Activated T-cell treated with anti-CD3 and anti-CD28 coated beads for 48 hours (primary cell): ENCODE measurements at places on chromosomes 12 and 14.
A peak's percentile ranks its signal among the peaks of the same experiment; 100 is the strongest.

DNA sequence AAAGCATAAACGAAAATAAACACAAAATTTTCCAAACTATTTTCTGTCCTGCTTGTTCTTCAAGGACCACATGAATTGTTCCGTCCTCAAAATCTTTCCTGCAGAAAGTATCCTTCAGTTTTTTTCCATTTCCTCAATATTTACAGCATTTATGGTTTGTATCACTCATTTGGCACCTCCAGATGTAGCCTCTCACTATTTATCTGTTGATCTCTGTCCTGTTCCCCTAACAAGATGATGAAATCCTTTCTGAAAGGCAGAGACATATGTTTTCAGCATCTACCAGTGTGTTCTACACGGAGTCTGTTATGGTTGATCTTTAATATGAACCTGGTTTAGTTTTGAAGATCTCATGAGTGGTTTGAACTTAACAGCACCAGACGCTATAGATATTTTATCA, 490.2 kb downstream of the NELL2 start:
- DNase-seq: no peak

DNA sequence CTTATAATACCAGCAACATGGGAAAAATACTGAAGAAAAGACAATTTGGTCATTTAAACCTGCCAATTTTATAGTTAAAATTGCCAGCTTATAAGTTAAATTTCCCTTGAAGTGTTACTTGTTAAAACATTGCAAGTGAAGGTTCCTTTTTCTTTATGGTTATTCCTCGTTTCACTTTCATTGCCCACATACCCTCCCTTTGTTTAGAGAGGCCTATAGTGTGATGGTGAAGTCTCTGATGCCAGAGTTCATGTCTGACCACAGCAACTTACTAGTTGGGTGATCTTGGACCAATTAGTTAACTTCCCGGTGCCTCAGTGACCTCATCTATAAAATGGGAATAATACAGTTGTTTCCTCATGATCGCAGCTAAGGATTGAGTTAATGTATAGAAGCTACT, 173.5 kb downstream of the ANO6 start:
- no peak for DNase-seq

- no peak for DNase-seq
Measured at GRCh38 chr12:1448336-1448735, 146.0 kb downstream of the FBXL14 start.

GRCh38 chr12:26017484-26018211, 59.2 kb downstream of the RASSF8 start:
- DNase-seq: no peak

- no peak for DNase-seq
Measured at GRCh38 chr14:76253111-76253510, 101.4 kb downstream of the GPATCH2L start.

DNA sequence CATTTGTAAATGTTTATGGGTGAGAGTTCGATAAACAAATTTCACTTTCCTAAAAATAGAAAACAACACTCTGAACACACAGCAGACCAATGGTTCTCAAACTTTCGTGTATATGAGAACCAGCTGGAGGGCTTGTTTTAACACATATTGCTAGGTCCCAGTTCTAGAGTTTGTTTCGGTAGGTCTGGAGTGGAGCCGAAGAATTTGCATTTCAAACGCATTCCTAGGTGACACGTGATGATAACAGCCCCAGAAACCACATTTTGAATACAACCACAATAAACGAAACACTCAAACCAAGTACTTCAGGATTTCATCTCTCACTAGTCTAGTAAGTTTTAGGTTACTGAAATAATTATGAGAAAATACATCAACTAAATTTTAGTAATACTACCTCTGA, 17.1 kb downstream of the SEC23A start:
- no peak for DNase-seq

GRCh38 chr12:76945867-76946266, 67.0 kb upstream of the CSRP2 start:
- no peak for DNase-seq

DNA sequence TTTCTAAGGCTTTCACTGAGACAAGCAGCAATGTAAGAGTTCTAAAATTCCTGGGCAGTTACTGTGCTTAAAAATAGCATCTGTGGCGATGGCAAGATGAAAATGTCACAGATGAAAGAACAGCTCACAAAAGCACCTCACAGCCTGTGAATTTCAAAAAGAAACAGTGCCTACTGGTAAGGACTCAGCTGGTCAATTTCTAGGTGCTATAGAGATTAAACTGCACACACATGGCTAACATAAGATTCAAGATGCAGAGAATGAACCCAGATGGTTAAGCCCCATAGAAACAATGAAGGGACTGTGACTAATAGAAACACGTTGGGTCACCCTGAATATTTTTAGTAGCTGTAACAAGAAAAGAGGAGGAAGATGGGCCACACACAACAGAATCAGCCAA, 12.0 kb upstream of the IL26 start:
- DNase-seq: no peak

DNA sequence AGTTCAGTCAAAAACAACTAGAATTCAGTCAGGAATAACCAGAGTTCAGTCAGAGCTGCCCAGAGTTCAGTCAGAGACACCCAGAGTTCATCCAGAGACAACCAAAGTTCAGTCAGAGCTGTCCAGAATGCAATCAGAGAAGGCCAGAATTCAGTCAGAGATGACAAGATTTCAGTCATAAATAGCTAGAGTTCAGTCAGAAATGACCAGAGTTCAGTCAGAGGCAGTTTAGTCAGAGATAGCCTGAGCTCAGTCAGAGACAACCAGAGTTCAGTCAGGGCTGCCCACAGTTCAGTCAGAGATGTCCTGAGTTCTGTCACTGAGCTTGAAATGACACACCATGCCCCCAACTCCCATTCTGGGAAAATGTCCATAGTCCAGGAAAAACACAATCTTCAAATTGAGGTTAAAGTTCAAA, 1102.8 kb downstream of the BCL11B start:
- no peak for DNase-seq

DNA sequence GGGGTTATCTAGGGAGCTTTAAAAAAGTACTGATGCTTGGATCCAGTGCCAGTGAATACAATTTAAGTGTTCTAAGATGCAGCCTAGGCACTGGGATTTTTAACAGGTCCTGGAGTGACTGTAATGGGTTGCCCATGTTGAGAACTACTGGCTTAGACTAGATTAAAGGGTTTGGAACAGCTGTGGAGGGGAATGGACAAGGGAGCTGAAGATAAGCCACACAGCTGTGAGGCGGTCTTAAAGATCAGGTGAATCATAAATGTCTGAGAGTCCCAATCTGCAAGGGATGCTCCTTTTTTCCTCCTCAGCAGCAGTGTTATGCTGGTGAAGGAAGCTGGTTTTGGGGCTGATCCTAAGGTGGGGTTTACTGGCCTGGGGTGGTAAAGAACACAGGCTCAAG, 35.5 kb upstream of the FRMD6 start:
- no peak for DNase-seq

GRCh38 chr12:54612225-54612750, 22.4 kb downstream of the LACRT start:
- no peak for DNase-seq

GRCh38 chr14:61476754-61477410, 155.5 kb downstream of the PRKCH start:
- no peak for DNase-seq

- peak; percentile 29 for DNase-seq
Measured at GRCh38 chr14:95156161-95157047, 925 bp downstream of the DICER1 start.

DNA sequence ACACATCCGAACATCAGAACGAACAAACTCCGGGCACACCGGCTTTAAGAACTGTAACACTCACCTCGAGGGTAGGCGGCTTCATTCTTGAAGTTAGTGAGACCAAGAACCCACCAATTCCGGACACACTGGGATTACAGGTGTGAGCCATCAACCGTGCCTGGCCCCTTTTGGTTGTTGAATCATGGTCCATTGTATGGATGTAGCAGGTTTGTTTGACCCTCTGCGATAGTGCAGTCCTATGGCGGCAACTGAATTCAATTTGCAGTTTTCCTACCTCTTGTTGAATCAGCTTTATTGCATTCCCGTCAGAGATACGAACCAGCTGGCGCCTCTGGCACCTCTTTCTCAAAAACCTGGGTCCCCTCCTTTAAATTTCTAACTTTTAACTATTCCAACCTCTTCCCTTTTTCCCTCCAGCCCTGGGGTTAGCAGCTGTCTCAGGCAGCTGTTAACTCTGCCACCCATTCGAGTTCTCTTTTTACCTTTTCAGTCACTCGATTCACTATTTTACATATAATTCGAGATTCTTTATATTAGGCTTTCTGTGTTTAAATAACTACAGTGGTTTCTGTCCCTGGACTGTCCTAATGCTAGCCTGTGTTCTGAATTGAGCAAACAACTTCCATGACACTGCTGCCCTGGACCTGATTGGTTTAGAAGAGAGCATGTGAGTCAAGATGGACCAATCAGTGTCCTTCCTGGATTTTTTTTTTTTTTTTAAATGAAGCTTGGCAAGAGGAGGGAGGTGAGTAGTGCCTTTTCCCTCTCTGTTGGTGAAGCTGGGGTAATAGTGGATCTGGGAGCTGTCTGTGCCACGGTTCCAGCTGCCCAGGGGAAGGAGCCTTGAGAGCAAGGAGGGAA, 261.5 kb downstream of the PCNX1 start:
- no peak for DNase-seq

DNA sequence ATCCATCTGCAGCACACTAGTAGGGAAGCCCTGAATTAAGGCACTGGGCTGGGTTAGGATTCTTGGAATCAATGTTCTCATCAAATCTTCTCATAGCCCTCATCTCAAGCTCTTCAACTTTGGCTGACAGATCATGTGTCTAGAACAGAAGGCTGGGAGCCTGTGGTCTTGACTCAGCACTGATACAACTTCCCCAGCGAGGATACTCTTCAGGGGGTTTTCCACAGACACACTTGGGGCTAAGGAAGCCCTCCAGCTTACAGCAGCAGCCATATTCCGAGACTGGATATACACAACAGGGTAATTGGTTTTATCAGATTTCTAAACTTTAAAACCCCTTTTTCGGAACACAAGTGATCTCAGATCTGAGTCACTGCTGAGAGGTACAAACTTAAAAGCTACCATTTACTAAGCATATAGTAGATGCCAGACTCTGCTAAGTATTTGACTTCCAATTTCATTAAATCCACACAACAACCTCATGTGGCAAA, 3.5 kb downstream of the FMNL3 start:
- DNase-seq: peak; percentile 46

GRCh38 chr14:68223631-68224030, 404.1 kb downstream of the RAD51B start:
- no peak for DNase-seq

GRCh38 chr14:25215607-25216006, 165.7 kb upstream of the STXBP6 start:
- DNase-seq: no peak

DNA sequence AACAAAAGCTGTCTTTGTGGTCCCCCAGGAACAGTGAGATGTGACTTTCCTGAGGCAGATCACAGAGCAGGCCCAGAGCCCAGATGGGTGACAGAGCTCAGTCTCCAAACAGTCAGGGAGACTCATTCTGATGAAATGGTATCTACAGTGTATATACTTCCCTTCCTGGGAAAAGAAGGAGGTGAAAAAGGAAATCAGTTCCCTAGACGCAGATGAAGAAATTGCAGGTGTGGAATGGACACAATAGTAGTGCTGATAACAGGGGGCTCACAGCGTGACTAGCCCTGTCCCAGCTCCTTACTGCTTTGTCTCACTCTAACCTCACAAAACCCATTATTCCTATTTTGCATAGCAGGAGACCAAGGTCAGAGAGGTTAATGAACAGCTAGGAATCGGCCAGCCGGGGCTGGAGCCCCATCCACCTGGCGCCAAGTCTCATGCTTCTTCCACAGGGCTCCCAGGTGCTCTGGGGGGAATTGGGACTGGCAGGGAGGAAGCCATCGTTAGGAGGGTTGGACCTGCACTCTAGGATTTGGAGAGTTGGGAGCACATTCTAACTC, 11.9 kb downstream of the KCNH3 start:
- no peak for DNase-seq

DNA sequence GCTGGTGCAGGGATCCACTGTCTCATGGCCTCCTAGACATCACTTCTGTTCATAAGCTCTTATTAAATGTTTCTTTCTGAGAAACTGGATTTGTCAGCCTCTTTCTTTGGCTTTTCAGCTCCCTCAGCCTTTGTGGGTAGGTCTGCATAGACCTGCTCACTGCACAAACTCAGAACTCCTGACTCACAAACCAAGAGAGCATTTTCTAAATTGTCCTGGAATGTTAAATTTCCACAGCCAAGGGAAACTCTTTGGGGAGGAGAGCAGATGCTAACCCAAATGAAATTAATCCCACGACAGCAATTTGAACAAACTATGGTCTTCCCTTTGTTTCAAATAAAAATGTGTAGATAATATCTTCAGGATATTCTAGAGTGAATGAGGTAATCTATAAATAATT, 19.5 kb upstream of the CERS5 start:
- DNase-seq: no peak
